ENCODE measurements at places on chromosomes 1 and 21.

DNA sequence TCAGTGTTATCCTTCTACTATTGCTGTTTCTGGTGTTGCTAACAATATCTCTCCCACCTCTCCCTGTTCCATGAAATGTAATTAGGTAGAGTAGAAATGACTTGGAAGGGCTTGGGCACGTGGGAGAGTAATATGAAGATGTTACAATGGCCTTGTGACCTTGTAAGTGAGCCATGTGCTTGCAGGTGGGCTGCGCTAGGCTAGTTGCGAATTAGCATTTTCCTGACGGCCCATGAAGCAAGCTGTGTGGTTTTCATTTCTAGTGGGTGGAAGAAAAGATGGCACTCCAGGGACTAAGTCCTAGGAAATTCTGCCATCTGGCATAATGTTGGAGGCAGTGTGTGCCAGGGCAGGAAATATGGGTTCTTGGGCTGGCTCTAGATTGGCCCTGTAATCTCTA is 7.8 kb upstream of the DDX20 start:
- no peak for DNase-seq

GRCh38 chr1:68229650-68230483 is 2.5 kb downstream of the WLS start:
- no peak for DNase-seq

- no peak for DNase-seq
Measured at GRCh38 chr1:226476066-226476465, 68.2 kb upstream of the PARP1 start.

DNA sequence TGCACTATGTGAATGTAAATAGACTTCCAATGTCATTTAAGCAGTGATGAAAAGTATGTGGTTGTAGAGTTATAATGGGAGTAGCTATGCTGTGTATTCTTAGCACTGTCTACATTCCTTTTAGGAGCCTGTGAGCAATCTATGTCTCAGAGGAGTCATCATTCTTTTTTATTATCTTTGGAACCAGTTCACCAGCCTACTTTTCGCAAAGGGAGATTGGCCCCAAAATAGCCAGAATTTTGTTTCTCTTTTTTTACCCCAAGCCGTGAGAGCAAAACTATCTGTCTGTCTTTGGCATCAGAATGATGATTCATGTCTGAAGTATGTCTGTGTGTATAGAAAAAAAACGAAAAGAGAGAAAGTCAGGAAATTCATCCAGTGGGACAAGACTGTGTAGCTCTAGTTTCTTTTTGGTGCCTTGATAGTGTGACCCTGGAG is 44.2 kb downstream of the OSBPL9 start:
- no peak for DNase-seq

DNA sequence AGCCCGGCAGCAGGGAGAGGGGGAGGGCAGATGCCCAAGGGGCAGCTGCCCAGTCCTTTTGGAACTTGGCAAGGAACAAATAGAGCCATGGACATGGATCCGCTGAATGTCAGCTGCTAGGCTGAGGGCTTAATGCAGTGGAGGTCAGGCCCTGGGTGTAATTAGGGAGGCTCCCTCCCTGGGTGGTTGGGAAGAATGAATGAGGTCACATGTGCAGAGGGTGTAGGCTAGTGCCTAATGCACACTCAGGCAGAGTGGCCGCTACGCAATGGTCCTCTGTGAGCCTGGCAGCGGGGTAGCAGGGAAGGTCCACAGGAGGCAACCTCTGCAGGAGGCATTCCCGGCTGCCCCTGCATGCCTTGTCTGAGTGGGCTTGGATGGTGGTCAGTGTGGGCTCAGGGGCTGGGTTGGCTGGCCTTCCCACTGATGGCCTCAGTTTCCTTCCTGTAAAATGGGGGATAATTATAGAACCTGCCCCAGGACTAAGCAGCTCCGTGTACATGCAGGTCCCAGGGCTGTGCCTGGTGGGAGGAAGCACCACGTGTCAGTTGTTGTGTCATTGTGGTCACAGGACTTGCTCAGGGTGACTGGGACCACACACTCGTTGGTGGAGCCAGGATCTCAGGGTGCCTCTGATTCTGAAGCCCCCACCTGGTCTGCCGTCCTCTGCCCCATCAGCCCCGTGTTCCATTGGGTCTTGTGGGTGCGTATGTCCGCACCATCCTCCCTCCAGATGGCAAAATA is 81.6 kb upstream of the ACTL8 start:
- DNase-seq: no peak

- DNase-seq: no peak
Measured at GRCh38 chr1:199956005-199956404, 71.5 kb upstream of the NR5A2 start.

- DNase-seq: no peak
Measured at GRCh38 chr1:234435620-234436019, 43.4 kb downstream of the TARBP1 start.

DNA sequence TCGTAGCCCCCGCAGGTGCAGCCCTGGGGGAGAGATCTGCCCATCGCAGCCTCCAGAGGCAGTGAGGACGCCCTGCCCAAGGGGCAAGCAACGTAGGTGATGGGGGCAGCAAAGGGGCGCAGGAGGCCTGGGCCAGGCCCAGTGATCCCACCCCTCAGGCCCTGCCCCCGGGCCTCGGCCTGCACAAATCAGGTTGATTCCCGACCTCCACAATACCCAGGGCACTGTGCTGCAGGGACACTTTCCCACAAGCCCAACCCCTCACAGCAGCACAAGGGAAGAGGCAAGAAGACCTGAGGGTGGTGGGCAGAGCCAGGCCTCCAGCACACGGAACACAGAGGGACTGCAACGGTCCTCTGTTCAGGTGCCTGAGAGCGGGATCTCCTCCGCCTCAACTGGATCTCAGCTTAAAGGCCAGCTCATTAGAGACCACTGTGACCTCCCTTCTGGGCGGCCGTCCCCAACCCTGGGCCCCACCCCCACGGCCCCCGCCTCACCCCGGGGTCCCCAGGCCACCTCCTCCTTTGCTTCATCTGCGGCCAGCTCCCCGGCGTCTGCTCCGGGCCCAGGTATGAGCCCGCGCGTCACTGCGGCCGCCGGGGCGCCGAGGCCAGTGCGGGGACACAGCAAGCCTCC is 812 bp upstream of the ARF1 start:
- no peak for DNase-seq

- no peak for DNase-seq
Measured at GRCh38 chr1:86848654-86849053, 65.3 kb downstream of the SELENOF start.

DNA sequence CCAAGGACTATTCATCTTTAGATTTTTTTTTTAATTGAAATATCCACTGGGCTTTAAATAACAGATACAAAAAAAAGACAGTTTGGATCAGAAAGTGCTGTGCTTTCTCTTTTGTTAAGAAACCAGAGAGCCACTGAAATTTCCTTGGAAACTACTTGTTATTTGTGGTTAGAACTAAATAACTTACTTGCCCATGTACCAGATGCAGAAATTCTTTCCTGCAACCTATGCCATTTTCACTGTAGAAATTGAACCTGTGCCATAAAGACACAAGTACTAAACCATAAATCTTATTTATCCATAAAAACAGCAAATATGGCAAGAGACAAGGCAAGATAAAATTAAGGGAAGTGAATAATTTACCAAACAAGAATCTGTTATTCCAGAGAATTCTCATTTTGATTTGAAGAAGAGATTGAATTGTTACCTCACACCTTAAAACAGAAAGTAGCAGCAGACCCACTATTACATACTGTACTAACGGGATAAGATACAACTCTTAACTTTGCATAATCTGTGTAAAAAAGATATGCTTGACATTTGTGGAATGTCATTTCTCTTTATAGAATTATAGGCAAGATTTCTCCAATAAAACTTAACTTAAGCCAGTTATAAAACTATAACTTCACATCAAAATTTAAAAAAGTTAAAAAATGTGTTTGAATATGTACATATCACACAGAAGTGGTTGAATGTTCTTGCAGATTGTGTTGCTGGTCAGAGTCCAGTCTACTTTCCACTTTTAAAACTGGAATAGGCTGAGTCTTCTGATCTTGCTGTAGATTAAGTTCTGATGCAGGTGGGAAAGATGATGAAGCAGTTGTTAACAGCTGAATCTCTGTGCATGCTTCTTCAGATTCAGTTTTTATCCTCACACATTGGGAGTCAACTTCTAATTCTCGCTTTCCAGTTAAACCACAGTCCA is 6.3 kb upstream of the PHTF1 start:
- DNase-seq: no peak

- DNase-seq: no peak
Measured at GRCh38 chr1:209086486-209087192, 496.9 kb upstream of the CAMK1G start.

DNA sequence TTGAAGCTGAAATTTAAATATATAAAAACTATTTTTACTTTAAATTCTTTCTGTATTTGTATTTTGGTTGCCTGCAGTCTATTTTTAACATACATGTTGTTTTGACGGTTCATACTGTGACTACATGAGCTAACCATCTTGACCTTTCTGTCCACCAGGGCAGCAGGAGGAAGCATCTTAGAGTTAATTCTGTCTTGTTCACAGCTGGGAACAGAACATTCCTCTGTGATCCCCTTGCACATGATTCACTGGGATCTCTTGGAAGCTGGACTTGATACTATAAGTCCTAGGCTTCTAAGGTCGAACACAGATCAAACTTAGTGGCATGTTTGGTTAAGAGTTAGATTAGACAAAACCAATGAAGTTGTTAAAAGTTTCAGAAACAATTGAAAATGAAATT is 99.7 kb downstream of the NFIA start:
- no peak for DNase-seq

- DNase-seq: no peak
Measured at GRCh38 chr1:233907151-233907550, 2.7 kb downstream of the SLC35F3 start.

DNA sequence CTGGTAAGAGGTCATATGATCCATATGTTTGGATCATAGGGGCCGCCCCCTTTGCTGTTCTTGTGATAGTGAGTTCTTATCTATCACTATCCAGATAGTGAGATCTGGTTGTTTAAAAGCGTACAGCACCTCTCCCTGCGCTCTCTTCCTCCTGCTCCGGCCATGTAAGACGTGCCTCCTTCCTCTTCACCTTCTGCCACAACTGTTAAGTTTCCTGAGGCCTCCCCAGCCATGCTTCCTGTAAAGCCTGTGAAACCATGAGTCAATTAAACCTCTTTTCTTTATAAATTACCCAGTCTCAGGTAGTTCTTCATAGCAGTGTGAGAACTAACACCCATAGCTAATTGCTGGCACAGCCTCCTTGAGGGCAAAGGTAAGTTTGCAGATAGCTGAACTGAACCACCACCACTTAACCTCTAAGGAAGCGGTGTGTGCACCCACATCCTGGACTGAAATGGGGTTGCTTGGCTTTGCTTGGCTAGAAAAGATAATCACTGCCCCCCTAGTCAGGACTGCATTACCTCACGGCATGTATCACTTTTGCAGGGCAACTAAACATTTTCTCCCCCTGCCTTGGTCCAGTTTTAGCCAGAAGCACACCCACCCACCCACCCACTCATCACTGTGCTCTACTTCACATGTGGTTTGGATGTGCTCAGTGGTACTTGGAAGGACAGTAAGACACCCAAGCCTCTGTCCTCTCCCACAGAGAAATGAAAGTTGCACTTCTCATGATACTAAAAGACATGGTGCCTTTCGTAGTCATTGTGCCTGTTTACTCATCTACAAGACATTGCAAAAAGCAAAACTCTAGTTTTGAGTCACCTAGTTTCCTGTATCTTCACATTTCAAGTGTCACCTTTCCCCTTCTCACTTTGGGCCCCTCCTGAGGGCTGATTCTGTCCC is 23.1 kb upstream of the PTAFR start:
- no peak for DNase-seq

DNA sequence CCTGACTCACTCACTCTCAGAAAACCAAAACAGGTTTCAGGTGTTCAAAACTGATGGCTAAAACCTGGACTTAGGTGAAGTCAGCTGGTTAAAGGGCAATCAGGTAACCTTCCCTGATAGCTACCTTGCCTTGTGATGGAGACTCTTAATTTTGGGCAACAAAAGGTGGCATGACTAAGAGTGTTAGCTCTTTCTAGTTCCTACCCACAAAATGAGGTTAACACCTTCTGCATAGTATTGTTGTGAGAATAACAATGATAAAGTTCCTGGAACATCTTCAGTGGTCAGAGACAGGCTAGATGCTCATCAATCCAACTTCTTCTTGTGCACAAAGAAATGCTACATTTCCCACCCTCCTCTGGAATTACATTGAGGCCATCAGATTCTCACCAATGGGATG is 214.8 kb downstream of the ZNF648 start:
- DNase-seq: no peak

- DNase-seq: no peak
Measured at GRCh38 chr1:151282883-151283725, 1.0 kb downstream of the ZNF687 start.
